Vagina (tissue), 2 donors: ENCODE measurements at places on chromosomes 16 and 17. TPM values are rescaled to one million over a fixed set of nuclear protein-coding genes. Genes with fewer than 3 reads are reported as not detected.
A peak's percentile ranks its signal among the peaks of the same experiment; 100 is the strongest.

The FOXF1 gene
- total RNA-seq = 26.0 TPM

DNA sequence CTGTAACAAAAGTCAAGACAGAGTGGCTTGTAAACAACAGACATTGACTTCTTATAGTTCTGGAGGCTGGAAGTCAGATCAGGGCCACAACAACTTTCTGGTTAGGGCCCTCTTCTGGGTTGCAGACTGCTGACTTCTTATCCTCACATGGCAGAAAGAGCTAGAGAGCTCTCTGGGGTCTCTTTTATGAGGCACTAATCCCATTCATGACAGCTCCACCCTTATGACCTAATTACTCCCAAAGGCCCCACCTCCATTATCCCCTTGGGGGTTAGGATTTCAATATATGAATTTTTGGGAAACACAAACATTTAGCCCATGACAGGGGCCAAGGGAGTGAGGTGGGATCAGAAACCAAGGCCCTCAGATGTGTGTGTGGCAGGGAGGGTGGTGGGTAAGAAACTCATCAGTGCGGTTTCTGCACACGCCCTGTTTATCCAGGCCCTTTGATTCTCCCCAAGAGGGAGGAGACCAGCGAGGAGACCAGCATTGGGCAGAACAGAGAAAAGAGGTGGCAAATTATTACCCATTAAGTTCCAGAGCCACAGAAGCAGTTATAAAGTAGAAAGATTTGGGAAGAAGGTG, 74.8 kb downstream of the UTP18 start:
- no peaks in the 10 kb centered on the region for H3K4me1 ChIP-seq
- no peaks in the 10 kb centered on the region for H3K36me3 ChIP-seq
- H3K27me3 ChIP-seq = no peaks in the 10 kb centered on the region
- no peak for DNase-seq
- H3K27ac ChIP-seq = no peak overlapping the region

DNA sequence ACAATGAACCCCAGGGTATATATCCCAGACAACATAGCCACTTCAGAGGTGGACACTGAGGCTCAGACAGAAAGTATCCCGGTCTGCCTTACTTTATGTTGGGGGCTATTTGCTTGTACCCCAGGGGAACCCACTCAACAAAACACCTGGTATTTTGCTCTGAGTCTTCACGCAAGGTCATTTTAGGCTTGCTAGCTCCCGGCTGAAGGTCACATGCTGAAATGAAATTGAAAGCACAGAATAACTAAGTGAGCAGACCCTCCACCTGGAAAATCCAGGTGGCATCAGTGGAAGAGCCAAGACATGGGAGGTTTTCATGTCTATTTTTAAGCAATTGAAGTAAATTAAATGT, 4.1 kb upstream of the KDM8 start:
- H3K4me3 ChIP-seq = no peak overlapping the region
- H3K36me3 ChIP-seq = no peaks in the 10 kb centered on the region
- no peaks in the 10 kb centered on the region for H3K27me3 ChIP-seq
- H3K4me1 ChIP-seq = peaks cover 11% of the 10 kb centered on the region
- no peak overlapping the region for H3K27ac ChIP-seq

- no peak overlapping the region for H3K4me3 ChIP-seq
- H3K36me3 ChIP-seq = no peaks in the 10 kb centered on the region
- no peak overlapping the region for H3K27ac ChIP-seq
- DNase-seq = no peak
- no peaks in the 10 kb centered on the region for H3K27me3 ChIP-seq
Measured at GRCh38 chr16:68144008-68144407, 58.8 kb downstream of the NFATC3 start.

GRCh38 chr16:81817789-81818567, 38.9 kb downstream of the PLCG2 start:
- H3K27ac ChIP-seq = no peak overlapping the region
- H3K4me3 ChIP-seq = no peak overlapping the region
- no peaks in the 10 kb centered on the region for H3K4me1 ChIP-seq
- no peaks in the 10 kb centered on the region for H3K36me3 ChIP-seq

The UMOD gene
- not detected for total RNA-seq

- peak within 1 kb of the TSS; percentile 67 for H3K4me3 ChIP-seq
- no peak for DNase-seq
- no peaks in the 10 kb centered on the region for H3K36me3 ChIP-seq
- peaks cover 9% of the 10 kb centered on the region for H3K4me1 ChIP-seq
Measured at GRCh38 chr17:42050393-42051012, at the start of gene C17orf113. Gene C17orf113, minus strand, starts transcription at chr17:42050601. Its CDS starts 7,225 bp downstream, at chr17:42043376.

The PRR35 gene
- total RNA-seq = not detected

DNA sequence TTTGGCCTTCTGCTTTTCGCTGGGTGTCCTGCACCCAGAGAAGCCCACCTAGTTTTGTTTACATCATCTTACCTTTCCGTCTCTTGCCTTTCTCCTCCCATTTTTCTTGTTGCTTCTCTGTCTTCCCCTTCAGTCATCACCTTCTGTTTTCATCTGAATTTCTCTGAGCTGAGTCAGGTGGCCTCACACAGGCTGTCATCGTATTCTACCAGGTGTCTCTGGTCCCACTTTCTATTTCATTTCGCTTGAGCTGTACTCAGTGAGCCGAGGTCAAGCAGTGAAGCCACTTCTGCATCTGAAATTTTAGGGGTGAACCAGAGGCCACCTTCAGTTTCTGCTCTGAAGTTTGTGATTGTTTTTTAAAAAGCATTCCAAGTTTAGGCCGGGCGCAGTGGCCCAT, 9.7 kb downstream of the CRAMP1 start:
- no peak overlapping the region for H3K4me3 ChIP-seq
- no peaks in the 10 kb centered on the region for H3K36me3 ChIP-seq
- no peak overlapping the region for H3K27ac ChIP-seq
- DNase-seq = no peak
- no peaks in the 10 kb centered on the region for H3K4me1 ChIP-seq

DNA sequence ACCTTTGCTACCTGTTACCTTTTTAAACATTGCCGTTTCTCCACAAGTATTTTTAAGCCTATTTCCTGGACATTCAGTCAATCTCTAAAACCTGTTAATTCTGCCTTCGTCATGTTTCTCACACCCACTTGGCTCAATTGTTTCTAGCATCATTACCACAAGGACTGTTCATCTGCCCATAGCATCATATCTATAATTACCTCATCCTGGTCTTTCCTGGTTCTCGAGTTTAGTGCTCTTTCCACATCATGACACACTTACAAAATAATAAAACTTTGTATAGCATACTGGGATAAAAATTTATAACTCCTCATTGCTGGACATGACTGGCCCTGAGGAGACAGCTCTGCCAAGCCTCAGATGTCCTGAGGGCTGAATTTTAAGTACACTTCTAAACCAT, 104.8 kb downstream of the CYB561 start:
- H3K4me3 ChIP-seq = no peak overlapping the region
- H3K4me1 ChIP-seq = no peaks in the 10 kb centered on the region
- no peaks in the 10 kb centered on the region for H3K36me3 ChIP-seq
- H3K27me3 ChIP-seq = no peaks in the 10 kb centered on the region
- no peak for DNase-seq

GRCh38 chr17:30334421-30334820, 564 bp upstream of the TMIGD1 start:
- no peaks in the 10 kb centered on the region for H3K27me3 ChIP-seq
- H3K27ac ChIP-seq = no peak overlapping the region
- no peak overlapping the region for H3K4me3 ChIP-seq
- DNase-seq = no peak
